ENCODE measurements at places on chromosomes 13 and 19.

- DNase-seq, result no peak
Observed at GRCh38 chr13:91115776-91116175, 231.7 kb upstream of the MIR17HG start.

DNA sequence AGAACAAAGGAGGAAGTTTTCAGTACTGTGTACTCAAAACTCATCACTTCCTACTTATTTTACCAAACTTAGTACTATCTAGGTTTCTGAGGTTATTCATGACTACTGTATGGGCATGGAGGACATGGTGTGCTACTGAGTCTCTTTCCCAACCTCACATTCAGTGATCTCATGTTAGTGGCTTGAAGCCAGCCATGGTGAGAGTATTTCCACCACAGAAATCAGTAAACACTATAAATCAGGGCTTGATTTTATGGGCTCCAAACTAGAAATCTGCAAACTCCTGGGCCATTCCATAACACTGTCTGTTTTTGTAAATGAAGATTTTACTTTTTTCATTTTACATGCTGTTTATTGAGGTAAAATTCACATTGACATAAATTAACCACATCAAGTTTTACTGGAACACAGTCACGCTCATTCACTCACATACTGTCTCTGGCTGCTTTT, 19.7 kb downstream of the MED26 start:
- DNase-seq, result no peak

DNA sequence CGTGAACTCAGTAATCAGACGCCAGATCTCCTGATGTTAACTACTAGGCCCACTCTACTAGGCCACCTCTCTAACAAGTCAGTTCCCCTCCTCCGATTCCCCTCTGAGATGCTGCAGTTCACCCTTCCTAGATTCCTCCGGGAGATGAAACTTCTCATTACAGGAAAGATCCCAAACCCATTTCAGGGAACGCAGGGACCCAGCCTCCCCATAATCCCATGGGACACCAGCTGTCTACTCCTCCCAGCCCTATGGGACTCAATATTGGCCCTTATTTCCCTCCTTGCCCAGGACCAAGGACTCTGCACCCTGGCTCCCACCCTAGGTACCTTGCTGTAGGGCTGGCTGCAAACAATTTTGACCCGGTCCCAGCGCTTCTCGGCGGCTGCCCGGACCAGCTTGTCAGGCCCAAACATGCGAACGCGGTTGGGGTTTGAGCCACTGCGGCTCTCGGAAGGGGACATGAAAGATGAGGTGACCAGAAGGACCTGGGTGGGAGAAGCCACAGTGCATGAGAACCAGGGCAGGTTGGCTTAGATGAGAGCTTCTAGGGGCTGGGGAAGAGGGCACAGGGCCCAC, 20.9 kb downstream of the XRCC1 start:
- no peak for DNase-seq

- DNase-seq, result no peak
Observed at GRCh38 chr13:92172191-92172590, 773.8 kb downstream of the GPC5 start.

Data from mesothelial cell of epicardium (in vitro differentiated cells).